Activated T-helper 1 cell treated with Interleukin-2 at 50 U/mL for 16 hours (primary cell): ENCODE measurements at places on chromosomes 7 and 10.

GRCh38 chr7:16309129-16309528 lies 112.2 kb downstream of the CRPPA start:
- no peak for DNase-seq

GRCh38 chr10:56522166-56522565 lies 161.1 kb upstream of the ZWINT start:
- DNase-seq = no peak

DNA sequence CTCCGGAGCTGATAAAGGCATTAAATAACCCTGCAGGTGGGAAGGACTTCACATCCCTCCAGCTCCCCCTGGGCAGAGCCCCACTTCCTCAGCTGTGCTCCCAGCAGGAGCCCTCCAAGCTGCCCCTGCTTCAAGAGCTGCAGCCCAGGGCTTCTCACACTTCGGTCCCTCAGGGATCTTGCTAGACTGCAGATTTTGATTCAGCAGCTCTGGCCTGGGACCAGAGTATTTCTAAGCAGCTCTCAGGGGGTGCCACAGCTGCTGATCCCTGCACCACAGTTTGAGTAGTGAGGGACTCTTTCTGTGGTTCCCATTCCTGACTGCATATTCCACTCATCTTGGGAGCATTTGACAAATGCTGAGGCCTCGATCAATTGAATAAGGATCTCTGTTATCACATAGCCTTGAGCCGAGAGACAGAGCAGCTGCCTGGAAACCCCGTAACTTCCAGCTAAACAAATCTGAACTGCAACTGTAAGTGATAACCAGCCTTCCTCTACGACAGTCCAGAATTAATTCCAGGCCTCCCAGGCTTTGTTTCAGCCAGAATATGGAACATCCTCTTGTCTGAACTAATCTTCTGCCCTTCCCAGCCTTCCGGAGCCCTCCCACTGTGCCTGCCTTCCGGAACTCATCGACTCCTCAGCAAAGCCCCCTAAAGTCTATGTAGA lies 161.4 kb downstream of the CCDC3 start:
- DNase-seq = no peak

DNA sequence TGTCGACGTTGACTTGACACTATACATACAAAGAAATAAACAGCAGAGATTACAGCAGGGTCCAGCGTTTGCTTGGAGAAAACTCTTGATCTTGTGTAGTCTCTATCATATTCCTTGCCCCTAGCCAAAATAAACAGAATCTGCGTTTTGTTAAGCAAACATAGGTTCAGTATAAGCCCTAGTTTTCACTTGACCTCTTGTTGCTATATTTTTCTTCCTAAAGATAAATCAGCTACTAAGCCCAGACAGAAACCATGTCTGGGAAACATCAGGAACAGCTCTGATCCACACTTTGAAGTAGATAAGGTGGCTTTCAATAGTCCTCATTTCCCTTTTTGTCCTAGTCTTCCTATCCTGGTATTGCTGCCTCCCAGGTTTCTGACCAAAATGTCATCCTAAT lies 328.2 kb upstream of the MAGI2 start:
- no peak for DNase-seq

GRCh38 chr7:124649397-124650014 lies 116.1 kb downstream of the GPR37 start:
- no peak for DNase-seq

GRCh38 chr7:147510923-147511322 lies 1079.6 kb upstream of the C7orf33 start:
- DNase-seq = no peak

DNA sequence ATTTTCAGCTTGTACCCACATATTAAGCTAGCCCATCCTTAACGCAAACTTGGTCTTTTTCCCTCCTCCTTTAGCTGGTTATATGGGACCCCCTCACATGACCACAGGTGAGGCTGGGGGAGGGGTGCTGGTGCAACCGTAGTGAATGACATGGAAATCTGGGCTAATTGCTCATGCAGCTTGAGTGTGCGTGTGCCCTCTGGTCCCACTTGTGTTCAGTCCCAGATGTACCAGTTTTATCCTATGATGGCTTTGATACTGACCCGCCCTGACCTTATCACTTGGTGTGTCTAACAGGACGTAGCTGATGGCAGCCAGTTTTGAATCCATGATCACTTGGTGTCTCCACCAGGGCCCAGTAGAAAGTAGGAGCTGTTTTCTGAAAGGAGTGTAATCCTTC lies 5.1 kb upstream of the ZC3HAV1 start:
- DNase-seq = no peak
